ENCODE measurements at places on chromosomes 4 and X.

GRCh38 chr4:1451106-1451751, 45.0 kb upstream of the NKX1-1 start:
- no peak for DNase-seq

DNA sequence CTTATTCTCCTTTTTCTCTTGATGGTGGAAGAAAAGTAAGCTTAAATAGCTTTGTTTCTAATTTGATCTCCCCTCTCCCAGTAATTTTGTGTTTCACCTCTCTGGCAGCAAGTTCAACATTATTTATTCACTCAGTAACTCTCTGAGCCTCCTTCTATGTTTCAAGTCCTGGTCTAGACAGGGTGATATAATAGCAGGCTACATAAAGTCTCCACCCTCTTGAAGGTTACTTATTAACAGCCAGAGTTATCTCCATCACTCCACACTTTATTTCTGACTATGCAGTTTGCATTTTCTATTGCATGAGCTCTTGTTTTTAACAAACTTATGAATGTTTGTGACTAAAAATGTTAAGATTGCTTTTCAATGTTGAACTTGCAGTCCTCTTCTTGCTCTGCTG, 17.8 kb upstream of the ANOS1 start:
- no peak for DNase-seq

- DNase-seq = no peak
These were observed 22.9 kb upstream of the CPE start for GRCh38 chr4:165355900-165356300.

- peak; percentile 87 for DNase-seq
These were observed 1.3 kb downstream of the AFF1 start for GRCh38 chr4:86935853-86936733.

GRCh38 chrX:78922754-78923153, 22.4 kb upstream of the P2RY10 start:
- DNase-seq = no peak

- DNase-seq = peak; percentile 7
These were observed 38.9 kb downstream of the NUDT9 start for GRCh38 chr4:87461281-87461700.

DNA sequence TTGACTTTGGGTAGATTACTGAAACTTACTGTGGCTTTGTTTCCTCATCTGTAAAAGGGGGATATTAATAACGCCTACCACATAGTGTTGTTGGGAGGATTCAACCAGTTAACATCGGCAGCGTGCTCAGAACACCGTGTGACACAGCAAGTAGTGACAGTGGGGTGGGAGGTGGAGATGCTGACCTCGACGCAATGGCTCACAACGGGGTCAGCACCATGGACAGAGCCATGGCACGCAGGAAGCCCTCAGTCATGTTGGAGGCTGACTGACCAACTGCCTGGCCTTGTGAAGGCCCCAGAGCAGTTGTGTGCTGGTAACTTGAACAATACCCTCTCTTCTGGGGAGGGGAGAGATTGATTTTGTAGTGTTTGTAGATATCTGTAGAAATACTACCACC, 93.2 kb downstream of the WFS1 start:
- DNase-seq = no peak

- DNase-seq = no peak
These were observed 56.1 kb upstream of the TMEM131L start for GRCh38 chr4:153409924-153410501.

DNA sequence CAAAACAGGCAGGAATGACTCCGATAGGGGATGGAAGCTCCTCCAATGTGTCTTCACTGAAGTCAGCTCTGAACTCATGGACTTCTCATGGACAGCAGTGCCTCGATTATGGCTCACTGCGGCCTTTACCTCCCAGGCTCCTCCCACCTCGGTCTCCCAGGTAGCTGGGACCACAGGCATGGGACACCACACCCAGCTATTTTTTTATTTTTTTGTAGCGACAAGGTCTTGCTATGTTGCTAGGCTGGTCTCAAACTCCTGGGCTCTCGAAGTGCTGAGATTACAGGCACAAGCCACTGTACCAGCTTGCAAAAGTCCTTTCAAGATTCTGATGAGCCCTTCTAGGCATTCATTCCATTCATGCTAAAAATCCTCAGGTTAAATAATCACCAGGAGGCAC, 181.5 kb downstream of the NSUN7 start:
- no peak for DNase-seq

GRCh38 chr4:115918149-115918548, 804.7 kb upstream of the NDST4 start:
- no peak for DNase-seq

GRCh38 chr4:25180524-25181131, 20.4 kb upstream of the SEPSECS start:
- DNase-seq = no peak

All from left lung (tissue), 14 donors.